GM12865 (cell line): ENCODE measurements at places on chromosomes 3 and 15.

DNA sequence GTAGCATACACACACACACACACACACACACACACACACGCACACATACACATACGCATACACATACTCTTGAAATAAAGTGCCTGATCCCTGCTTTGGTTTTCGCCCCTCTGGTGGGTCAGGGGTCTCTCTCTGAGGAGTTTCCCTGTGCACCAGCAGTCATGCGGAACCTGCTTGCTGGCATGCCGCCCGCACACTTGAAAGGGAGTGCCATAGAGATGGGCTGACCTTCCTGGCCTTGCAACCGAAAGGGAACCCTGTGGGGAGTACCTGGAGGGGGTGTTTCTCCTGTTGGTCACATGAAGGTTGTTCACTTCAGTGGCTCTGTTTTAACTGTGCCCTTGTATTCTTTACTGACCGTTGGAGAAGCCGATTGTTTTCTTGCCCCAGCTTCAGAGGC is 752.3 kb downstream of the NR2F2 start:
- DNase-seq = no peak

DNA sequence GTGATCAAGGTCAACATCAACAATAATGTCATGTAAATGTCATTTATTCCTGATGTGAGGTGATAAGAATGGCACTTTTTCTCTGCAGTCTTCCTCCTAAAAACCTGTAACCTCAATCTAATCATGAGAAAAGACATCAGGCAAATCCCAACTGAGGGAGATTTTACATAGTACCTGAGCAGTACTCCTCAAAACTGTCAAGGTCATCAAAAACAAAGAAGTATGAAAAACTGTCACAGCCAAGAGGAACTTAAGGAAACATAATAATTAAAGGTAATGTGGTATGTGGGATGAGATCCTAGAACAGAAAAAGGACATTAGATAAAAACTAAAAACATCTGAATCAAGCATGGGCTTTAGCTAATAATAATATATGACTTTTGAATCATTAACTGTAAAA is 140.9 kb upstream of the GRM7 start:
- no peak for DNase-seq

DNA sequence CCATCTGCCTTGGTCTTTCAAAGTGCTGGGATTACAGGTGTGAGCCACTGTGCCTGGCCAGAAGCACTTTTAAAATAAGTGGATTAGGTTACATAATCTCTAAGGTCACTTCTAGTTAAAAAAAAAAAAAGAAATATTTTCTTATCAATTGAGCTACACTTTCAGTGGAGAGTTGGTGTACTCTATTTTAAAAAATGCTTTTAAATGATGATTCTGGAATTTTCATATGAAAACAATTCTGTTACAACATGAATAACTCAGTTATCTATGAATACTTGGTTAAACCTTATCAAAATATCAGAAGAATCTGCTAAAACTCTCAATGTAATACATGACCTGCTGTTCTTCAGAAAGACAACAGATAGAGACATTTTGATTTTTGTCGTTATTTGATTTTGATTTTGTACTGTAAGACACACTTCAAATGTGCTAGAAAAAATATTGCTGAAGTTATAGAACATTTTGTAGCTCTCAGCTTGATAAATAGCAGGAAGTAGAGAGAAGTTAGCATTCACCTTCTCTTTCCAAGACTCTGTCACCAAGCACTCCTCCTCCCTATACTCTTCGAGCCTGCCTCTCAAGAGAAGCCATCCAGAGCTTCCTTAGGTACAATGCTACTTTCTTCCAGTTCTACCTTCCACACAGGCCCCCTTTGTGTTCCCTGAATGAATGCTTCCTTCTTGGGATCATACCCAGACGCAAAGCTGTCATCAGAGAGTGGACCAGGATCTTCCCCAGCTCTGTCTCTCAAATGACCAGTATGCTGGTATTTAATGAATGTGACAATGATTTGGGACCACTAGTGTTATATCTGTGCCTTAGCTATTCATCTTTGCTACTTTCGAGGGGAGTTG is 47.2 kb upstream of the SECISBP2L start:
- DNase-seq = no peak

GRCh38 chr15:101652786-101653430 is 727 bp upstream of the TM2D3 start:
- no peak for DNase-seq

GRCh38 chr15:100714034-100714748 is 111.8 kb downstream of the ASB7 start:
- DNase-seq = no peak
